Activated CD8-positive, alpha-beta memory T cell treated with anti-CD3 and anti-CD28 coated beads, Interleukin-2, amount 50 U/mL, for 48 hours (primary cell): ENCODE measurements at places on chromosomes 2 and 18.

GRCh38 chr2:117771969-117772630 is 42.4 kb upstream of the DDX18 start:
- no peak for DNase-seq

DNA sequence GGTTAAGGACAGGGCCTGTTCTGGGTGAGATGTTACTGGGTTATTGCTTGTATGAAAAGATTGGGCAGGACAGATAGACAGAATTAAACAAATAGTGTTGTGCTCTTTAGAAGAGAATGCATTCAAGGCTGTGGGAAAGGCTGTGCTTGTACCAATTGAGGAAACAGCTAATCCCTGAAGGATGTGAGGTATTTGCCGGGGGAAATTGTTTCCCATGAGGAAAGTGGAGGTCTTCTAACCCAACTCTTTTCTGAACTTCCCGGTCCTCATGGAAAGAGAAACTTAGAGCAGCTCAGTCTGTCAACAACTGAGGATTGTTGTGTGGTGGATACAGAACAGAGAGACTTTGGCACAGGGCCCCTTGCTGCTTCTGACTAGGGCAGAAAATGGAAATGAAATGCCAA is 9.5 kb downstream of the SLC1A4 start:
- DNase-seq = no peak

DNA sequence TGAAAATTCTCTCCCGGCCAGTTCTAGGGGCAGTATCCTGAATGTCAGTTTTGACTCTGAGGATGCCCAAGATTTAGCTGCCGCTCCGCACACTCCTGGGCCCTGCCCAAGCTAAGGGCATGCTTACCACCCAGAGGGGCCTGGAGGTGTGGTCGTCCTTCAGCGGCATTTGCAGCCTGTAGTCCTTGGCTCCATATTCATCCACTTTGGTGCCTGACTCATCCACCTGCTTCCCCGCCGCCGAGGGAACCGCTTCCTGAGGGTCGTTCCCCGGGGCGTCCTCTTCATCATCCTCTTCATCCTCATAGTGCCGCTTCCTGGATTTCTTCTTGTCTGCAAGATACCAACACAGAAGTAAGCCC is 577 bp downstream of the ERCC3 start:
- peak; percentile 62 for DNase-seq

- no peak for DNase-seq
Measured at GRCh38 chr2:96260387-96261260, 5.2 kb downstream of the TMEM127 start.

DNA sequence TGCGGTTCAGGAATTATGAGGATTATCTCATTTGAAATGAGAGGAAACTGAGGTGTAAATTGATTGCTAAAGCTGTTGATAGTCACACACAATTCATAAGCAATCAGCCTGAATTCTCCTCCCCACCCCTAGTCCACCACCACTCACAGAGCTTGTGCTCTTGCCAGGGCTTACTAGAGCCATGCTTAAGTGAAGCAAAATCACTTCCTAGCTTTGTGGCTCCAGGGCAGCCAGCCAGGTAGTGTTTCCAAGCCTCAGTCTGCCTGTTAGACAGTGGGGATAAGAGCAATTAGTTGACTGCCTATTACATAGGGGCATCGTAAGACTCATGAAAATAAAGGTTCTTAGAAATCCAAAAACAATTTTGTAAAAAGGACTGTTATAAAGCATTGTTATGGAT is 87.2 kb downstream of the PKP4 start:
- no peak for DNase-seq

GRCh38 chr2:234099266-234099665 is 48.8 kb downstream of the SPP2 start:
- no peak for DNase-seq

GRCh38 chr2:204971206-204971907 is 426.1 kb downstream of the PARD3B start:
- DNase-seq = no peak

DNA sequence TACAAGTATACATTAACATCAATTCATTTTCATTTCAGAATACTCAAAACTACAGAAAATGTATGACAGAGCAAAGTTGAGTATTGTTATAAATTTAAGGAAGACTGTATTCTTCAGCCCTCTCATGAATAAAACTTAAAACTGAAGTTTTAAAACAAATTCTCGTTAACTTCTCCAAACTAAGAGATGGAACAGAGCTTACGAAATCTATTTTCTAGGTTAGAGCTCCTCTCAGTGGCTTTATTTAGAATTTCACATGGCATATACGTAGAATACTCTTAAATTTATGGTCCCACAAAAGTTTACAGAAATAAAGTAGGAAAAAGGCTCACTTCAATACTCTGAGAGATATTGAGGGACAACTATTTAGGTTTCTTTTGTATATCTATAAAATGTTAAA is 612.1 kb downstream of the KCNJ3 start:
- no peak for DNase-seq

DNA sequence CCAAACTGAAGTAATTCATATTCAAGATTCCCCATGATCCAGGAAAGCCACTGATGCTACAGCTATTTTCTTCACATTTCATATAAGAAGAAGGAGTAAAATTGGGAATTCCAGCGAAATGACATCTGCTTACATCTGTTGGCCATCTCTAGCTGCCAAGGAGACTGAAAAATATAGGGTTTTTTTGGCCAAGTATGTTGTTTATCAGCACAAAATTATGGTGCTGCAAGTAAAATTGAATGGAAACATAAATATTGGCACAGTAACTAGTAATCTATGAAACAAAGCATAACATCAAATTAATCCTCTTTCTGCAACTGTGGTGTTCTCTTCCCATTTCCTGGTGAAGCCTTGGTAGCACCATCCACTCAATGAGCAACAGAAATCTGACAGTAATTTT is 649.5 kb upstream of the ZNF804A start:
- no peak for DNase-seq

DNA sequence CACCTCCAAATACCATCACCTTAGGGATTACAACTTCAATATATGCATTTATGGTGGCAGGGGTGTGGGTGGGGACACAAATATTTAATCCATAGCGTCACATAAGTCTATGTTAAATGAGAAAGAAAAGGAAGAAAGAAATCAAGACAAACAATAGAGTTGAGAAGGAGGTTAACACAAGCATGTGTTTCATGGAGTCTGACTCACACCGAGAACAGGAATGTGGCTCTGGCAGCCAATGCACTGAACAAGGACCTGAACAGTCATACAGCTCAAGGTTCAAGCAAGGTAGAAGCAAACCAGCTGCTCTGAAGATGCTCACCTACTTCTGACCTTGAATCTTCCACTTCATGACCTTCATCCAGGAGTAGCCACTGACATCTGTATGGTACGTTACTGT is 36.2 kb upstream of the LPIN1 start:
- no peak for DNase-seq

DNA sequence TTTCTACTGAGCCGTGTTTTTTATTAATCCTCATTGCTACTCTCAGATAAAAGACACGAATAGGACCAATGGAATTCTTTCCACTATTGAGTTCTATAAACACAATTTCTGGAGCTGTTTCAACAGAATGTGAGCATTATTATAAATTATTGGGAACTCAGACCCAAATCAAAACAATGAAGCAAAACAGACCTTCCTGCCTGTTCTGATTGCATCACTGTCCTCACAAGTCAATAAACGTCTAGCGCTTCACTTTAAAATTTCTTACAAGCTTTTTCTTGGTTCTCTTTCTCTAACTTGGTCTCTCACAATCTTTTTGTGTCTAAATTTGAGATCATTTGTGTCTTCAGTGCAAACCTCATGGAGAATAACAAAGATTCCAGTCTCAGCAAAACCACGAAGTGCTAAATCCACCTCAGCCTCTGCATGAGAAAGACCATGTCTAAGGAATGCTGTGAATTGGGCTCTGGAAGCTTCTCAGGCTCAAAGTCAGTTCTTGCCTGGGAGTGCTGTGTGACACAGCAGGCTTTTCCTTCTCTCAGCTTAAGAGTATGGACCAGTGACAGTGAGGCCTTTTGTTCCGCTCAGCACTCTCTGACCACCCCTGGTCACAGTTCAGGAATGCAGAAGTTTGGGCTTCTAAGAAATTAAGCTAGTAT is 22.8 kb downstream of the ARHGAP28 start:
- no peak for DNase-seq

DNA sequence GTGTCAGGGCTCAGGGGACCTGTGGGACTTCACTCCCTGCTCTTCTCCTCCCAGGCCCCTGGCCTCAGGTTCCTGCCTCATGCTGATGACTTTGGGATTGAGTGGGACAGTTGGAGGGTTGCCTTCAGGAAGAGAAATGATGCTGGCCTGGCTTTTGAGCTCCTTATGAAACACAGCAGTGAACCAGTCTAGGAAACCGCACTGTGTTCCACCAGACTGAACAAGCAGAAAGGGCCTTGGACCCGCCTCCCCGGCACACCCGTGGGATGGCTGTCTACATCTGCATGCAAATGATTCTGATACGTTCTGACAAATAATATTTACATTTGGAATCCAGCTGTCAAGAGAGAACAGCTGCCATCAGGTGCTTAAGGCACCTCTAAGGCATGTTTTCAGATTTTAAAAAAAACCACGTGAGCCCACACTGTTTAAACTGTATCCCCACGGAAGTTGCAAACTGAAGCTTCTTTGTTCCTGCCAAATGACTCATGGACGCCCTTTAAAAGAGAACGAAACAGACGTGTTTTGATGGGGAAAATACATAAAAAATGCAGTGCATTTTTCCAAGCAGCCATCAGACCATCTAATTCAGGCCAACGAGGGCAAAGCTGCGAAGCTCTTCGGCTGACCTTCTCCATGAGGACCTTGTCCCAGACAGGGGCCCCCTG is 27.6 kb upstream of the ASAP2 start:
- DNase-seq = no peak

GRCh38 chr2:82740527-82740926 is 1718.6 kb downstream of the SUCLG1 start:
- DNase-seq = no peak

DNA sequence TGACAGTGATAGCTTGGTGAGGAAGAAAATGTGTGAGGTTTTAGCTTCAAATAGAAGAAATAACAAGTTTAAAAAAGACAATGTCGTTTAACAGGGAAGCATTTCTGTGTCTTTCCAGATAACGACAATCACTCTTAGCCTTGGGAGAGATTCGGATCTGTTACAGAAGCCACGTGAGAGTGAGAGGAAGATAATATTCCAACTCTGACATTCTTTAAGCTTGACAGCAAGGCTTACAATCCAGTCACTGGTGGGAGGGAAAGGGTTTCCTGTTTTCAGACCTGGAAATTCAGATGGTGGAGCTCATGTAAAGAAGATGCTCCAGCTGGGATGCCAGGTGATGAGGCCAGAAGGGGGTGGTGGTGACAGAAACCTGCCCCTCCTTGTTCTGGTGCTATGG is 30.8 kb downstream of the FBXO48 start:
- no peak for DNase-seq

DNA sequence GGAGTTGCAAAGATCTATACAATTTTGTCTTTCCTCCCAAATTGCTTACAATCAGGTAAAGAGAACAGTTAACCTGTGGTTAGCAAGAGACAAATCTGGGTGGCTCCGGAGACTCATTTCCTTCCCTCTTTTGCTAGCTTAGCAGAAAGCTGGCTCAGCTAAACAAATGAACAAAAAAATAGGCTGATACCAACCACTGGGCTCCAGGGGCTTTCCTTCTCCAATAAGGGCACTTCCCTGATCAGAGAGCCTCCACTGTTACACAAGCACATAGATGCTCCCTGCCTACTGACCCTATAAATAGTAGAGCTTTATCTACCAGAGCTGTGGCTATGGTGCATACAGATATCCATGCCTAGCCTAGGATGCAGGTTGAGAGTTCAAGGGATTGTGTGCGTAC is 90.1 kb upstream of the ARL5A start:
- DNase-seq = no peak

GRCh38 chr18:31819106-31819924 is 58.6 kb upstream of the SLC25A52 start:
- no peak for DNase-seq

DNA sequence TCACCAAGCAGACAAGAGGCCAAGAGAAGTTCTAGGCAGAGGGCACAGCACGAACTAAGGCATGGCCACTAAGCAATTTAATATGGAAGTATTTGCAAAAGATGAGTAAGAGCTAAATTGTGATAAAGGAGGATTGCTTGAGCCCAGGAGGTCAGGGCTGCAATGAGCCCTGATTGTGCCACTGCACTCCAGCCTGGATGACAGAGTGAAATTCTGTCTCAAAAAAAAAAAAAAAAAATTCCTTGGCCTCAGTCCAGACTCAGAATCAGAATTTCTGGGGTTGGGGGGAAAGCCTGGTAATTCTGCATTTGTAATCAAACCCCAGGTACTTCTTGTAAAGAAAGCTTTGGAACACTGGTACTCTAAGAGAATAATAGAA is 46.8 kb upstream of the RTN4 start:
- no peak for DNase-seq

DNA sequence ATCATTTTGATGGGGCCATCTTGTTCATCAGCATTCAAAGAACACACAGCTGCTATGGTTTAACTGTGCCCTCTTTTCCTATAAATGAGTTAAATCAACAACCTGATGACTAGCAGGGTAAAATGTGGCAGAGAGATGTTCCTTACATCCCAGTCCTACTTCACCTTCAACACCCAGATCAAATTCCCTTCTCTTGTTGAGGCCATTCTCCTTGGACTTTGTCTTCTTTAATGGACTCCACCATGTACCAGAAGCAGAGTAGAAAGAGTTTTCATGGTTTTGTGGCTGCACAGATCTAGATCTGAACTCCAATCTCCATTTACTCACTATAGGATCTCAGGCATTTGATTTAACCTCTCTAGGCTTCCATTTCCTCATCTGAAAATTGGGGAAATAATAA is 6.4 kb upstream of the UPP2 start:
- no peak for DNase-seq

DNA sequence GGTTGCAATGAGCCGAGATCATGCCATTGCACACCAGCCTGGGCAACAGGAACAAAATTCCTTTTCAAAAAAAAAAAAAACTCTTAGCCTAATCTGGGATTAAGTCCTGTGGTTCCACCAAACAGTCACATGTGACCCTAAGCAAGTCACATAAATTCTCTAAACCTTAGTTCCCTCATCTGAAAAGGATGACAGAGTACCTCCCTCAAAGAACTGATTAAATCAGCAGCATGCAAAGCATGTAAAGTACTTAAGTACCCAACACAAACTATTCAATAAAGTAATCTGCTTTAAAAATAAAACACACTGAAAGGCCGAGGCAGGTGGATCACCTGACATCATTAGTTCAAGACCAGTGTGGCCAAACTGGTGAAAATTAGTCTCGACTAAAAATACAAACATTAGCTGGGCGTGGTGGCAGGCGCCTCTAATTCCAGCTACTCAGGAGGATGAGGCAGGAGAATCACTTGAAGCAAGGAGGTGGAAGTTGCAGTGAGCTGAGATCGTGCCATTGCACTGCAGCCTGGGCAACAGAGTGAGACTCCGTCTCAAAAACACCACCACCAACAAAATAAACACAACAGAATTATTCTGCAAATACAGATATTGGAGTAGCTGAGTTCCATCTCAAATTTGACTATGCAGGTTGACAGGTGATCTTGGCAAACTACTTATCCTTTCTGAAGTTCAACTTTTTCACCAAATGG is 7.0 kb downstream of the USP34 start:
- DNase-seq = no peak

GRCh38 chr2:234446404-234447076 is 50.3 kb downstream of the ARL4C start:
- peak; percentile 83 for DNase-seq
